ENCODE measurements at places on chromosomes 6 and 20. TPM values are rescaled to one million over a fixed set of nuclear protein-coding genes. Genes with fewer than 3 reads are reported as not detected.

BPIFB1 gene
- not detected for total RNA-seq

MEP1A gene
- total RNA-seq: not detected

LATS1 gene
- total RNA-seq: 32.3 TPM

CASP8AP2 gene
- total RNA-seq: 22.9 TPM

TFEB gene
- total RNA-seq: 11.6 TPM

HCRTR2 gene
- total RNA-seq: not detected

APOBEC2 gene
- not detected for total RNA-seq

ID1 gene
- 9.0 TPM for total RNA-seq

SRXN1 gene
- total RNA-seq: 20.6 TPM

C6orf163 gene
- 1.2 TPM for total RNA-seq

NMBR gene
- not detected for total RNA-seq

MPIG6B gene
- not detected for total RNA-seq

CPXM1 gene
- total RNA-seq: 6.3 TPM

PBOV1 gene
- total RNA-seq: not detected

Measured in chondrocyte (in vitro differentiated cells).